ENCODE measurements at places on chromosomes 7 and 10. TPM values are rescaled to one million over a fixed set of nuclear protein-coding genes. Genes with fewer than 3 reads are reported as not detected.

UNC5B gene
- 3.3 TPM for total RNA-seq

DMBT1 gene
- not detected for total RNA-seq

KCNIP2 gene
- not detected for total RNA-seq

RAMP3 gene
- total RNA-seq, result 7.0 TPM

NPC1L1 gene
- not detected for total RNA-seq

C10orf120 gene
- total RNA-seq, result not detected

CDH23 gene
- total RNA-seq, result not detected

TMEM270 gene
- not detected for total RNA-seq
